ELF-1 (cell line): ENCODE measurements at places on chromosomes 2 and 18.

- DNase-seq, result no peak
Measured at GRCh38 chr18:77020561-77020960, 112.0 kb downstream of the MBP start.

- DNase-seq, result no peak
Measured at GRCh38 chr2:118983915-118984314, 41.9 kb downstream of the MARCO start.

- DNase-seq, result no peak
Measured at GRCh38 chr18:70333316-70333715, 44.5 kb downstream of the SOCS6 start.

GRCh38 chr18:32317651-32318050 is 127.8 kb downstream of the MEP1B start:
- DNase-seq, result no peak

DNA sequence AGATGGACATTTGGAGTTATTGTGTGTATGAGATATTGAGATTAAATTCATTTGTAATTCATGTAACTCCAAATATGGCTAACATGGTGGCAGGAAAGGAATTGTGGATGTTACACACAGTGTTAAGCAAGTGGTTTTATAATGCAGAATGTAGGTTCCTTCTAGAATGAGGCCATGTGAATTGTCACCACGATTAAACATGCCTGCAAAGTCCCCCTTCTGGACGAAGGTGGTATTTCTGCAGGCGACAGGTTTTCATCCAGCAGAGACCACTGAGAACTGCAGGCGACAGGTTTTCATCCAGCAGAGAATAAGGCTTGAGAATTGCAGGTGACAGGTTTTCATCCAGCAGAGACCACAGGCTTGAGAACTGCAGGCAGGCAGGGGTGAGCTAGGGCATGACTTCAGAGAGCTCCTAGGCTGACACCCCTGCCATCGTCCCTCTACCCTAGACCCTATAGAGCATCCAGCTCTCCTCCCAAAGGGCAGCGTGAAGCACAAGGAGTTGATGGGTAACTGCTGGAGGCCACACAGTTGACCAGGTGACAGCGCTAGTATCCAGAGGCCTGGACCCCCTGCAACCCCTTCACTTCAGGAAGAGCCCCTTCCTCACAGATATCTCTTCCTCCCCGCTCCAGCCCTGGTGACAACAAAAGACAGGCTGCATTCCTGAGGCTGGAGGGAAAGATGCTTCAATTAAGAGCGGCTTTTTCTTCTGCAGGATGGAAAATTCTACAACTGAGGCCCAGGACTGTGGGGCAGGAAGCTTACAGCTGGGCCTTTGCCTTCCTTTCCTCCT is 175.8 kb downstream of the LOXHD1 start:
- DNase-seq, result peak; percentile 69

DNA sequence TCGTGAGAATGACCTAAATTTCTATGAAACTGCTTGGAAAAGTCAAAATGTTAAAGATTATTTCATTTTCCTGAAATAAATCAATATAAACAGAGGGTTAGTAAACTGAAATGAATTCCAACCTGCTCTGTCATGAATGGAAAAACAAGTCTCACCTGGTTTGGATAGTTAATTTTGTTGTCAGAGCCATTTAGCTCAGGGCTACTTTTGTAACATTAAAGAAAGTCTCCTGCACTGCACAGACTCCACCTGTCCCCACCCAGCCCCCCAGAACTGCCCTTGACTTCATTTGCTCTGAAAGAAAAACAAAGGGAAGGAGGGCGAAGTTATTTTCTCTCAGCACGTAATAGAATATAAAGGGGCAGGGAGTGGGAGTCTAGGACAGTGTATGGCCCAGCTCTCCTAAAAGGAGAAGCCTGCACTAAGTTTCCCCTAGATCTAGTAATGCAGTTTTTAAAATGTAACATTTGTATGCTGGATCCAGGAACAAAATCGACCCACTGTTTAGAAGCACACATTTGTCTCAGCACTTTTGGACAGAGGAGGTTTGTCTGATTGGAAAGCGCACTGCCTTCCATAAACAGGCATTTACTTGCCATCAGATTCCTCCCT is 54.2 kb upstream of the ACSL3 start:
- DNase-seq, result no peak

DNA sequence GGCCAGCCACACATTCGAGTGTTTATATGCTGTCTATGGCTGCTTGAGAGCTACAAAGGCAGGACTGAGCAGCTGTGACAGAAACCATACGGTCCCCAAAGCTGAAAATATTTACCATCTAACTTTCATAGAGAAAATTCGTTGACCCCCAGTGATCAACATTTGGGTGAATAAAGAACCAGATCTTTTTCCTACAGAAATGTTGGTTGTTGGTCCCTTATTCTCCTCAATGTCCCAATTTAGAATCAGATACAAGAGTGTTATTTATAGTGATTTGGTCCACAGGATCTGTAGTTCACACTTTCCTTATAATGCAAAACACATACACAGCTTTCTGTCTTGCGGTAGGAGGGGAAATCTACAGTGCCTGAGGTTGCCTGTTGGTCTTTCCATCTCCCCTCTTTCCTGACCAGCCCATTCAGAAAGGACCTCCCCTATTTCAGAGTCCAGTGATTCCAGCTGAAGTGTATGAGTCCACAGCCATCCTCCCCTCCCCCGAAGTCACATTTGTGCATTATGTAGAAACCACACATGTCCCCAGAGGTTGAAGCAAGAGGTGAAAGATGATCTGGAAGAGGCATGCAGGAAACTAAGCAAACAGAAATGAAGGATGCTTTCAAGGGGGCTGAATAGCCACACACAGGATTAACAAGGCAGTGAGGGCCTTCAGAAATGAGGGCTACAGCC is 61.9 kb downstream of the SPRED2 start:
- DNase-seq, result no peak

DNA sequence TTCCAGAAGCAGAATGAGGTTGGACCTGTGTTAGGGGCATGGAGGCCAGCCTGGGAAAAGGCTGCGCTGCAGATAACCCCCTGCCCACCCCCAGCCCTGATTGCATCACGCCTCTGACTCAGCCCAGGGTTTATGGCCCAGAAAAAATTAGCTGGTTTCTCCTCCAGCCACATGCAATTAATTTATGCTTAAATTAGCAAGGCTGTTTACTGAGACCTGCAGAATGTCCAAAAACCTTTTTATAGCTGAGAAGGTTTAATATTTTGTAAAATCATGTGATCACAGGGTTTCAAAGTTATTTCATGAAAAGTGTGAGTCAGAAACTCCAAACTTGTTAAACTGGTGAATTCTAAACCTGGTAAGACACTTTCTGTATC is 123.1 kb upstream of the HDAC4 start:
- DNase-seq, result peak; percentile 20

DNA sequence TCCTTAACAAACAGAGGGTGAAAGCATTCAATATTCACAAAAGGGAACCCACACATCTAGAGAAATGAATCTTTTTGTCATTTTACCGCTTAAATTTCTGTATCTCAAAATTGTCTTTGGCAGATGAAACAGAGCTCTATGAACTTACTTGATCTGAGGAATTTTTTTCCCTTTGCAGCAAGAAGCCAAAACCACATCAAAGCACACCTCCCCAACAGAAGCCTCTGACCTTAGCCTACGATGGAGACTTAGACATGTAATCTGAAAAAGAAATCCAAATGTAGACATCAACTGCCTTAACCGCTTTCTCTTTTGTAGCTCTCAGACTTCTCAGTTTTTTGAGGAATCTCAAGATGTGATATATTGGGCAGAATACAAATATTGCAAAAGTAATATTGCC is 287.9 kb upstream of the HNMT start:
- DNase-seq, result no peak

- no peak for DNase-seq
Measured at GRCh38 chr18:25164211-25164847, 187.6 kb downstream of the ZNF521 start.

DNA sequence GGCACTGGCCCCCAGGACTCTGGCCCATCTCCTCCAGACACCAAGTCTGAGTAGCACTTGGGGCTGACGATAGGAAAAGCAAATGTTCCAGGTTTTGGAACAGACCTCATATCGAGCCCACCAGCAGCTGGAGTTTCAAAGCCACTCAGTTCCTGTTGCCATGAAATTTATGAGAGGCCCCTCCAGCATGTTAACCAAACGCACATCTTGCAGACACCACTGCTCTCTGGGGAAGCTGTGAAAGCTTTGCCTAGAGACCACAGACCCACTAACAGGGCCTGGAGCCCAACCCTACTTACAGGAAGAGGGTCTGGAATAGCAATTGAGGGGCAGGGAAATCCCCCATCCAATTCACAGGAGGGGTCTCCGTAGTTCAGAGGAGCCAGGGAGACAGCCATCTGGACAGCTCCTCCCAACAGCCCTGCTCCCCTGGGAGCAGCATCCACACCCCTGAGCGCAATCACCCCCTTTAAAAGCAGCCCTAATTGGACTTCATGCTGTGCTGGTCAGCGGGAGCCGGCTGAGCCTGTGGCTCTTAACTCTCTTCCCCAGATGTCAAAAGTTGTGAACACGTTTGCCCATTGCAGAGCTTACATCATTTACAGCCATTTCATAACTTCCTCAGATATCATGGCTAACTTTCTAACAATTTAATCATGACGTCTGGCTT is 81.3 kb downstream of the TGFA start:
- DNase-seq, result no peak

GRCh38 chr2:45929674-45930395 is 278.4 kb downstream of the PRKCE start:
- no peak for DNase-seq

DNA sequence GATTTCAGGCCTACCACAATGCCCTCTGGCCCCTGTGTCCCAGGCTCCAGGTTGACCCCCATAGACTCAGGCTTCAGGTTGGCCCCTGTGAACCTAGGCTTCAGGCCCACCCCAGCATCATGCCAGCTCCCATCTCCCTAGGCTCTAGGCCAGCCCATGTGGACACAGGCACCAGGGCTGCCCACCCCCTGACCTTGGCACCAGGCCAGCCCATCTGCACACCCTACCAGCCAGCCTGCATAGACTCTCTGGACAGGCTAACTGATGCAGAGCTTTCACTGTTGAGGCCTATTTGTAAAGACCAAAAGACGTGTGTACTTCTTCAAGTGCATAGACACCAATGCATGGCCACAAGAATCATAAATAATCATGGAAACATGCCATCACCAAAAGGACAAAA is 83.9 kb downstream of the VAPA start:
- DNase-seq, result no peak

GRCh38 chr2:201918616-201919307 is 112.4 kb downstream of the CDK15 start:
- DNase-seq, result no peak

GRCh38 chr2:217952409-217952808 is 50.4 kb downstream of the TNS1 start:
- no peak for DNase-seq

DNA sequence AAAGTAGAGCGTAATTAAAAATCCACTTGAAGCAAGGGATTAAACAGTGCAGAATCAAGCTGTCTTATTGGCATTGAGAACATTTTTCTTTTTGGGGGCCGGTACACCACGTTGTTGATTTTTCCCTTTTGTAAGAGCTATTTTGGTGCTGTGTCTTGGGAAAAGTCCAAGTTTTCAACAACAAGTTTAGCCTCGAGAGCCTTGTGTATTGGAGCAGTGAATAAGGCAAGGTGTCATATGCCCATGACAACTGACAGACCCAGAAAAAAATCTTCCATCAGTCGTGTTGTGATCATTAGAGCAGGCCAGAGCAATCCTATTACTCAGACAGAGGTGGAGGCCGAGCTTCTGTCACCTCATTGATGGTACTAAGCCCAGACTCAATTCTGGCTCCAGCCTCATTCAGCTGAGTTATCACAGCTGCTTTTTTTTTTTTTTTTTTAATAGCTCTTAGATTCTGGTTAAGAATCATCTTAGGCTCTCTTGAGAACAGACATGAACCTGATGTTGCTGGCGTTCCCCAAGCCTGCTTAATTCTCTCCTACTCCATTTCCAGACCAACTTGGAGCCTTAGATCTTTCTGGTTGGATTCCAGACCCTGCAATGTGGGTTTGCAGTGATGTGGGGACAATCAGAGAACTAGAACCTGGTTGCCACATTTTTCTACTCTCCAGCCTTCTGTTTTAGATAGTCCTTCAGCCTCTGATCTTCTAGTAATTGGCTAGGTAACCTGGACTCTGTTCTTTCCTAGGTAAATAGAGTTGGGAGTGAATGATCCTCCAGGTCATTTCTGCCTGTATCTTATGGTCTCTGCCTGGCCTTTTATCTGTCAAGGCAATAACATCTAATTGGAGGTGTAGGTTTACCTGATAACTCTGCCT is 43.1 kb downstream of the MOGAT1 start:
- DNase-seq, result no peak

- DNase-seq, result no peak
Measured at GRCh38 chr2:239081622-239082021, 233.7 kb downstream of the TWIST2 start.

GRCh38 chr2:25557179-25558036 is 116.0 kb downstream of the DTNB start:
- no peak for DNase-seq

GRCh38 chr18:3554811-3555427 is 104.9 kb downstream of the TGIF1 start:
- DNase-seq, result no peak

GRCh38 chr2:215769246-215769645 is 244.1 kb downstream of the MREG start:
- no peak for DNase-seq

DNA sequence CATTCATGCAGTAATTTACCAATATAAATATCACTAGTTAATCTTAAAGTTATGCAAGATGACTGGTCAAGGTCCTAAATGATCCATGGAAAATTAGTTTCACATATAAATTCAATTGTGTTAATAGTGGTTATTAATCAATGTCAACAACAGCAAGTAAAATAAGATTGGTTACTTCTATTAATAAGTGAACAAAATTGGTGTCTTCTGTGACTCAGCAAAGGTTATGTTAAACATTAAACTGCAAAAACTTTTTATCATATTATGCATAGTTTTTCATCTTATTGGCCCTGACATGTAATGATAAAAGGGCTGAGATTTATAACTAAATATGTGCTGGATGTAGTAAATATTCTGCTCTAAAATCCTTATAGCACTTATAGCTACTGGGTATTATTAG is 359.0 kb upstream of the UBE2E3 start:
- no peak for DNase-seq

GRCh38 chr18:8357320-8357719 is 251.9 kb upstream of the RAB12 start:
- no peak for DNase-seq

- DNase-seq, result no peak
Measured at GRCh38 chr2:232348936-232349335, 29.6 kb upstream of the ALPP start.

GRCh38 chr2:162118166-162119031 is 33.6 kb downstream of the GCG start:
- DNase-seq, result no peak
